ENCODE measurements at places on chromosomes 7 and 10.

DNA sequence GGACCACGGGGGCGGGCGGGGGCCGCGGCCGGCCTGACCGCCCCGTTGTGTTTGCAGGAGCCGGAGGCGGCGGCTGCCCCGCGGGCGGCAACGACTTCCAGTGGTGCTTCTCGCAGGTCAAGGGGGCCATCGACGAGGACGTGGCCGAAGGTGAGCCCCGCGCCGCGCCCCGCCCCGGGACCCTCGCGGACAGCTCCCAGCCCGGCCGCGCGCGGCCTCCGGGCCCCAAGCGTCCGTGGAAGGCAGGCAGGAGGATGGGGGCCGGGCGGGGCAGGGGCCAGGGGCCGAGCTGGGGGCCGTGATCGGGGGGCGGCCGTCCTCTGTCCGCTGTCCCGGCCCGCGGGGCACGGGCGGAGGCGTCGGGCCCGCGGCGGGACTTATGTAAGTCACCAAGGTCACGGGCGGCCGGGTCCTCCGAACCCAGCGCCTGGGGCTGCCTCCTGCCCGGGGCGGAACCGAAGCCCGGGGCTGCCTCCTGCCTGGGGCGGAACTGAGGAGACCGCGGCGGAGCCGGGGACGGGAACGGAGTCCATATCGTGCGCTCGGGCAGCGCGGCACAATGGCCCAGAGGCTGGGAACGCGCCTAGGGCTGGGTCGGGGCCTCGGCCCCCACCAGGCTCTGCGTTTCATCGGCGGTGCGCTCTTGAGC, 497 bp downstream of the PPP2R2D start:
- peak; percentile 34 for DNase-seq

DNA sequence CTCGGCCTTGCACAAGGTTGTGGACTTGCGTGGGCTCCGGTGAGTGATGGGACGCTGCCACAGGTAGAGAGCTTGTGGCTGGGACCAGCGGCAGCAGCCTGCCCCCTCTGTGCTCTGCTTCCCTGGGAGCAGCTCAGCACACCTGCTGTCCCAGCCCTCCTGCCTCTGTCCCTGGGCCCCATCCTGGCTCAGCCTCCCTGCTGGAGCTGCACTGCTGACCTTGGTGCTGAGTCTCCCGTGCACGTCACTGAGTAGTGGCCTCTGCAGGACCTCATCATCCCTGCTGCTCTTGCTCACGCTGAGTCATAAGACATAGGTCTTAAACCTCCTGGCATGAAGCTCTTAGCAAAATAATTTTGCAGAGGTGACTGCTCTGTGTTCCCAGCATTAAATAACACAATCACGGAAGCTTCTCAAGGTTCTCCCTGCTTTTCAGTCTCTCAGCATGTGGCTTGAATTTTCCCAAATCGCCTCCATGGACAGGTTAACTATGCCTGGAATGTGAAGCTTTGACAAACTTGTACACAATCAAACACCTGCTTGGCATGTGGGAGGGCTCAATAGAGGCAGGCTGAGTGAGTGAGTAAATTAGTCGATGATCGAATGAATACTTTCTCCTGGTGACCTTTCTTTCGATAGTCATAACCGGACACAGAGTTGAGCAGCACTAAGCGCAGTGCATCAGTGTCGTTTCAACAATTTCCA, 63.8 kb upstream of the NPS start:
- no peak for DNase-seq

GRCh38 chr10:20898866-20899535, 1.9 kb upstream of the NEBL start:
- no peak for DNase-seq

GRCh38 chr7:96737545-96738050, 28.0 kb upstream of the SEM1 start:
- DNase-seq = no peak

- no peak for DNase-seq
These were observed 16.8 kb downstream of the HK1 start for GRCh38 chr10:69295027-69295636.

GRCh38 chr10:60615541-60615940, 162.7 kb upstream of the CDK1 start:
- no peak for DNase-seq

DNA sequence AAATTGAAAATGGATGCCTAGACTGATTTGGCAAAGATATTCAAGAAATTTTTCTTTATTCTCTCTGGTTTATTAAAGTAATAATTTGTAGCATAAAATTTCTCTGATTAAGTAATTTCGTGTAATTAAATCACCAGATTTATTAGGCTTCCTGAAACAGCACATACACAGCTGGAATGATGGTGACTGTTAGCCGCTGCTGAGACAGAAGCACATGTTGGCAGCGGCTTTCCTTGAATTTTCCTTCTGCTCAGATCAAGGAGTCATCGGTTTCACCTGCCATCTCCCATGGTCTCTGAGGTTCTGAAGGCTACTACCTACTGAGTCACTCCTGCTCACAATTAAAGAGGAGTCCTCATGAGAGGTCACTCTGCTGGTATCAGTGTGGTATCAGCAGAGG, 101.5 kb downstream of the GFRA1 start:
- no peak for DNase-seq

DNA sequence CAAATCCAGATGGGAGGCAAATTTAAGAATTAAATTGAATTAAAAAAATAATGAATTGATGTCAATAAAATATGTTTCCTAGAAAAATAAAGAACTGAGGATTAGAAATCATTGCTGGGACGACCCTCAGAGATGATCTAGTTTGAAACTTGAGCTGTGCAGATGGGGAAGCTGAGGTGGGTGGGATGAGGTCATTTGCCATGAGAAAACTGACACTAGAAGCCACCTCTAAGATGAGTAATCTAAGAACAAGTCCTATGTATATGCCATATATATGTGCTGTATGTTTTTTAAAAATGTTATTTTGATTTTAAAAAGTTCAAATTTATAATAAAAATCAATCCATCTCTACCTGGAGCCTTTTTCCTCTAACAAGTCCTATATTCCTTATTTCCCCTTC, 135.7 kb downstream of the RSU1 start:
- DNase-seq = no peak

- no peak for DNase-seq
These were observed 220.0 kb downstream of the AGMO start for GRCh38 chr7:15341817-15342216.

DNA sequence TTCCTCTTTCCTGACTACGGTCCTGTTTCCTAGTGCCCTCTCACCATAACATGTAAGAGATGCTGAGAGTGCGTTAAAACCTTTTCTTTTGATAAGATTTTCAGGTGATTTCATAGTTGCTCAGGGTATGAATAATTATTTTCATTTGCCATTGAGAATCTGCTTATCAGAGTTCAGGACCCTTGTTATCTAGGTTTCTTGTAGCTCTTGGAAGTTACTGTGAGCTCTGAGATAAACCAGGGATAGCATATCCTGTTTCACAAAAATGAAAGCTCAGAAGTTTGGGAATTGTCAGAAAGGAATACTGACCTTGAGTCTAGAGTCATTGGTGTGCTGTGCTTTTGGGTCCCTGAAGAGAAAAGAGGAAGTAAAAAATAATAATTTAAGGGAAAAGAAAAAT, 76.8 kb upstream of the PRKG1 start:
- no peak for DNase-seq

- no peak for DNase-seq
These were observed 98.0 kb downstream of the MAD1L1 start for GRCh38 chr7:2134740-2135139.

DNA sequence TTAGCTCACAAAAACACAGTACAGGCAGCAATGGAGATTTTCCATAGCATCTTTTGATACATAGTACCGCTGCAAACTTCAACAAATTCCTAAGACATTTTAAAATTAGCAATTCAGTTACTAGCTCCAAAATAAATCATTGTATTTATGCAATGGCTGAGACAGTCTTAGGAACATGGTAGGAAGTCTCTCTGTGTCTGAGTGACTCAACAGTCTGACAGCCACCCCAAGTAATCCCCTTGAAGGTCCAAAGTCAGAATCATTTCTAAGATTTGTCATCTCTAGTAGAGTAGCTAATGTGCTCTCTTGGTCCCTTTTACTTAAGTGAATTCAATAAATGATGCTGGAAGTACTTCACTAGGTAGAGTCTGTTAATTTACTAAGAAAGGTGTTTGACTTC, 93.8 kb upstream of the NOBOX start:
- no peak for DNase-seq

DNA sequence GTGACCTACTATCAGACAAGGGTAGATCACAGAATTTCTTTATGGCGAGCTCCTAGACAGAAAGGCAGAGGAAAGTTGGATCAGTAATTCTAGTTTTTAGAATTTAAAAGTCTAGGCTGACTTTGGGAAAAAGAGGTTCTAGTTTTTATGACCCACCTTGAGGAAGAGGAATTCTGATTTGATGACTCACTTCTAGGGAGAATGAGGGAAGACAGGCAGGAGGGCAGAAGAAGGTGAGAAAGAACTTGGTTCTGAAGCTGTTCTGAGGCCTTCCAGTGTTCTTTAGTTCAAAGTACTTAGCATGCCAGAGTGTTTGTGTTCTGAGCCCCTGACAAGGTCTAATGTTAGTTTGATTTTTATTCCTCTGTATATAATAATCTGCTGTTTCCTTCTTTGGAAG, 97.2 kb downstream of the PODXL start:
- no peak for DNase-seq

GRCh38 chr7:6612819-6613218, 2.6 kb upstream of the ZNF853 start:
- no peak for DNase-seq

DNA sequence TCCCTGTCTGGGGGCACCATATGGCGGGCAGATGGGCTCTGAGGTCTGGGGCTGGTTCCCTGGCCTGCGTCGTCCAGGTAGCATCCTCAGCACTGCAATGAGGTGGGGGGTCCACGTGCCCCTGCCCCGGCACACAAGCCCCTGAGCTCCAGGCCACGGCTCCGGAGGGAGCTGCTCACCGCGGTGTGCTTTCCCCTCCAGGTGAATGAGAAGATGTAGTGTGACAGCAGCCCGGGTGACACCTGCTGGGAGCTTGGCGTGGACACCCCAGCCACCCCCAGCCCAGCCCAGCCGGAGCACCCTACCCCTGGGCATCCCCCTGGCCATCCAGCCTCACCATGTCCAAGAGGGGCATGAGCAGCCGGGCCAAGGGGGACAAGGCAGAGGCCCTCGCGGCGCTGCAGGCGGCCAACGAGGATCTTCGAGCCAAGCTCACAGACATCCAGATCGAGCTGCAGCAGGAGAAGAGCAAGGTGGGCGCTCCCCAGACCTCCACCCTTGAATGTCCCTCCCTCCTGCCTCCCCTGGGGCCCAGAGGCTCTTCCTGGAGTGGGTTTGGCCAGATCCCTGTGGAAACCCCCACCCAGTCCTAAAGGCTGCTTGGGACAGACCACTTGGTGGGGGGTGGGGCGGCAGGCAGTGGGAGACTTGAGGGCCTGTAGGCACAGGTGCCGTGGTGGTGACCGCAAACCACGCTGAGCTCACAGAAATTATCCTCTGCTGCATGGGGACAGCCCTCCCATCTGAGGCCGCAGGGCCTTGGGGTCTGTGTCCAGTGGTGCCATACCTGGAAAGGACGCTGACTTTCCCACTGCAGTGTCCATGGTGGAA, 38.9 kb downstream of the JAKMIP3 start:
- no peak for DNase-seq
